Cerebellum (tissue), 4 donors: ENCODE measurements at places on chromosomes 1 and 21.

- no peak for DNase-seq
Measured at GRCh38 chr1:219666242-219666641, 53.3 kb upstream of the ZC3H11B start.

GRCh38 chr1:238895911-238896310 lies 490.5 kb upstream of the CHRM3 start:
- DNase-seq, result no peak

DNA sequence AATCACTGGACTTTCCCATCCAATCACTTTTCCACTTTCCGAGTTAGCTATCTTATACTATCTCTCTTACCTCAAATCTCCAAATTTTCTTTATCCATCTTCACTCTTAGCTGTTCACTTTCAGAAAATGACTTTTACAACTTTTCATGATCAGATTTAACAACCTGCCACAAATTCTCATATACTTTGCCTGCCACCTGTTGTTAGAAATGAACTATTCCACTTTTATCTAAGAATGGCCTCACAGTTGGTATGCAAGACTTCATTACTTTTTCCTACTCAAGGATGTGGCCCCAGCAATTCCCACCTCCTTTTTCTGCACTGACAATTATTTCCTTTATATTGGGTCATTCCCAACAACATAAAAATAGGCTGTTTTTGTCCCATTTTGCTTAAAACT lies 93.6 kb upstream of the DEPDC1 start:
- DNase-seq, result no peak

GRCh38 chr1:116329524-116330341 lies 43.3 kb upstream of the ATP1A1 start:
- no peak for DNase-seq

DNA sequence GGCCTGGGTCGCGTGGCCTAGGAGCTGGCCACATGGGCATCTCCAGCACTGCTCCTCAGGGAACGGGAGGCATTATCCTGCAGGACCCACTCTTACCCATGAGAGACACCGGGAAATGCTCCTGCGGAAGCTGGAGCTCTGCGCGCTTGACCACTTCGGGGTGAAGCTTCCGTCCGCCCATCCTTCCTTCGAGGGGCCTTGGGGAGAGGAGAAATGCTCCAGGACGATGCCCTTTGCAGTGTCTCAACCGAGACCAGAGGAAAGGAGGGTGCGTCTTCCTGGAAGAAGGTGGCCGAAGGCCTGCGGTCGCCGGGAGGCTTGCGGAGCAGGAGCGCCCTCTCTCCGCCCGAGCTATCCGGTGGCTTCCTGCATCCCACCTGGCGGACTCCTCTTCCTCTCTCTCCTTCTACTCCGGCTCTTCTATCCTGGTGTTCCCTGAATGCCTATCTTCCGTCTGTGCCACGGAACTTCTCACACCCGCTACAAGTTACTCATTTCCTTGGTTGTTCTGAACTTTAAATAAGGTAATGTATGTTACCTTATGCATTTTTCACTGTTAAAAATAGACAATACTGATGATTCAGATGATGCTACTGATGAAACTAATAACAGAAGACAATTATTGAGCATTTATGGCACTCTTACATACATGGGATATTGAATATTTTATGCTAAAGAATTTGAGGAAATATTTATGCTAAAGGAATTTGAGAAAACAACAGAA lies 91.4 kb downstream of the PRKAB2 start:
- no peak for DNase-seq
